CD4-positive, alpha-beta T cell treated with Interleukin-4 for 4 hours (primary cell): ENCODE measurements at places on chromosomes 1 and 21.

GRCh38 chr21:38257667-38258066, 876 bp downstream of the KCNJ15 start:
- no peak for DNase-seq

- no peak for DNase-seq
Measured at GRCh38 chr1:53574621-53575020, 115.4 kb downstream of the DMRTB1 start.

DNA sequence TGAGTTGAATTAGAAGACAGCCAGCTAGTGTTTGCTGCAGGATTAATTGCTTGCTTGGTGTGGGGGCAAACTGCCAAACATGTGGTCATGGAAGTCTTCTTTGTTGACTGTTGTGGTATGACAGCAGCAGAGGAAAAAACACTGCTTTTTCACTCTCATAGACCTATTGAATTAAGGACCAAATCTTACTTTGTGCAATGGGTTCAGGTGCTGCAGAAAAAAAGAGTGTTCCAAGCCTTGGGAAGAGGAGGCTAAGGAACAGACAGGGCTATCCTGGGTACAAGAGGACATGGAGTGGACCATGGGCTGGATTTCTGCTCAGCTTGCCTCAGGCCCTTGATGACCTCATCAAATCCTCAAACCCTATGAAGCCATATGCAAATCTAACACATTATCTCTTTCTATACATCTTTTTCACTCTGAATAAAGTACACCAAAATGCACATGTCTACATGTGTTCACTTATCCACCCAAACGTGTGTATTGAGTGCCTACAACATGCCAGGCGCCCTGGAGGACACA, 61.5 kb downstream of the SIPA1L2 start:
- DNase-seq, result no peak

DNA sequence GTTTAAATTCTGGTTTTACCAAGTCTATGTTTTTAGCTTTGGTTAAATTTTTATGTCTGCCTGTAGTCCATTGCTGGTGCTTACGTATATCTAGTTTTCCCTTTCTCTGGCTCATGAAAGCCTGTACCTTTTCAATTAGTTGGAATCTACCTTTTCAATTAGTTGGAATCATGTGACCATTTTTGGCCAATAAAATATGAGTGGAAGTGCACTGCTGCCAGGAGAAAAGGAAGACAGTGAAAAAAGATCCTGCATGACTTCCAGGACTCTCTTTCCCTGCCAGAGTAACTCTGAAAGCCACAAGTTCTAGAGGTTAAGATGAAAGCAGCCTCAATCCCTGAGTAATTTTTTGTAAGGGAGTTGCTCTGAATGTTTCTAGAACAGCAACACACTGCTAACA, 2.2 kb upstream of the GRIK1 start:
- DNase-seq, result no peak

- DNase-seq, result no peak
Measured at GRCh38 chr1:61482170-61482734, 242.7 kb downstream of the TM2D1 start.
